ENCODE measurements at places on chromosomes 11 and 22.

- DNase-seq = no peak
Measured at GRCh38 chr11:27847496-27847895, 147.2 kb upstream of the BDNF start.

- no peak for DNase-seq
Measured at GRCh38 chr22:42353883-42354727, 78.1 kb downstream of the NFAM1 start.

DNA sequence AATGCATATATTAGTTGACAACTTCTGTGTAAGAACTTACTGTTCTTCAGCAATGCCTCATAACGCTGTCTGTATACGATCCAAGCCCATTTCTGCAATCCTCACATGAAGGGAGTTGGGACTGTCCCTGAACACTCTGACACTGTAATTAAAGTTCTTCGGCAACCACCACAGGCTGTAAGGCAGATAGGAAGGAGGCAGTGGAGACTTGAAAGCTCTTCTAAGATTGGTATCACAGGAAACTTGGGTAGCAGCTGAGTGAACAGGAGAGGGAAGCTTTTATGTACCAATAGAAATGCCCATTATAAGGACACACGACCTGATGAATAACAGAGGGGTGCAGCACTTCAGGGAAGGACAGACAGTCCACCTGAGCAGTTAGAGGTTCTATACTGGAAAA, 12.0 kb upstream of the GAB2 start:
- DNase-seq = no peak

- no peak for DNase-seq
Measured at GRCh38 chr22:48631288-48631863, 1196.3 kb downstream of the BRD1 start.

DNA sequence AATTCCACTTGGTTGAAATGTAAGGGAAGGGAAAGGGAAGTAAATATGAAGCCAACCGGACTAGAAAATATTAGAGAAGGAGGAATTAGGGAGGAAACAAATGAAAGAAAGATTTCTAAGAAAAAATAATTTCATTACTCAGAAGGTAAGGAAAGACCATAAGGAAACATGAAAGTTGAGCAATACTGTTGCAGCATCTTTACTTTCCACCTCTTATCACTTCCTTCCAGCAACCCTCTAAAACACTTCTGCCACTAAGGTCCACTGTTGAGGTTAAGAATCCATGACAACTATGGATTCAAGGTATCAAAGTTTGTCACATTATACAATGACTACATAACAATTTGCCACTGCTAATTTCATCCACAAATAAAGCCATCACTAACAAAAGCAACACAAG, 308.6 kb downstream of the DLG2 start:
- no peak for DNase-seq

DNA sequence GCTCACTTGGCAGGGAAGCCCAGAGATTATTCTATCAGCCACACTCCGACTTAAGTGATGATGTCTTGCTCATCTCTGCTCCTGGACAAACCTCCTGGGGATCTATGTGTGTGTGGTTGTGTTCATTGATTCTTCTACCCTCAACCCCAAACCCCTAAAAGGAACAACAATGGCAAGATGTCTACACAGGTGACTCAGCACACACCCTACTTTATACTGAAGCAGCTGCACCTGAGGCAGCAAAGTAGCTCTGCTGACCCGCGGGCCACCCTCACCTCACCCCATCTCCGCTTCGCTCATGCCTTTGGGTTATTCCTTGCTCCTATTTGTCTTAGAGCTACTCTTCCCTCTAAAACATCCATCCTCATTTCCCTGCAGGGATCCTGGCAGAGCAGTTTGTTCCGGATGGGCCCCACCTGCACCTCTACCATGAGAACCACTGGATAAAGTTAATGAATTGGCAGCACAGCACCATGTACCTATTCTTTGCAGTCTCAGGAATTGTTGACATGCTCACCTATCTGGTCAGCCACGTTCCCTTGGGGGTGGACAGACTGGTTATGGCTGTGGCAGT, 38.7 kb downstream of the TMEM45B start:
- no peak for DNase-seq

DNA sequence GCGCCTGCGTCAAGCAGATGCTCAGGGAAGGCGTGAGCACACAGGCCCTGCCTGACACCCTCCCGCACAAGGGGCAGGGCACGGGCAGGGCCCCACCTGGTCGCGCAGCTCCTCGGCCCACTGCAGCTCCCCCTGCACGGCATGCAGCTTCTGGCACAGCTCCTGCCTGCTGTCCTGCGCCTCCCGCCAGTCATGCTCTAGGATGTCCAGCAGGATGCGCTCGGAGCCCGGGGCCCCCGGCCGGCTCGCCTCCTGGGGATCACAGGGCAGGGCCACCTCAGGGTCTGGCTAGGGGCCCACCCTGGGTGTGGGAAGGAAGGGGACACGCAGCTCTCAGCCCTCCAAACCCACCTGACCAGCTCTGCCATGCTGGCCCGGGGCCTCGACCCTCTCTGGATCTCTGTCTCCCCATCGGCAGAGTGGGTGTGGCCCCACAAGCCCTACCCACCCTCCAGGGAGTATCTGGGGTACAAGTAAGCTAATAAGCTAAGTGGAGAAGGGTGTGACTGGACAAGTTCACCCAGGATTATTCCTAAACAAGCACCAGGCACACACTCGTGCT, 10.7 kb downstream of the CARD10 start:
- DNase-seq = no peak

DNA sequence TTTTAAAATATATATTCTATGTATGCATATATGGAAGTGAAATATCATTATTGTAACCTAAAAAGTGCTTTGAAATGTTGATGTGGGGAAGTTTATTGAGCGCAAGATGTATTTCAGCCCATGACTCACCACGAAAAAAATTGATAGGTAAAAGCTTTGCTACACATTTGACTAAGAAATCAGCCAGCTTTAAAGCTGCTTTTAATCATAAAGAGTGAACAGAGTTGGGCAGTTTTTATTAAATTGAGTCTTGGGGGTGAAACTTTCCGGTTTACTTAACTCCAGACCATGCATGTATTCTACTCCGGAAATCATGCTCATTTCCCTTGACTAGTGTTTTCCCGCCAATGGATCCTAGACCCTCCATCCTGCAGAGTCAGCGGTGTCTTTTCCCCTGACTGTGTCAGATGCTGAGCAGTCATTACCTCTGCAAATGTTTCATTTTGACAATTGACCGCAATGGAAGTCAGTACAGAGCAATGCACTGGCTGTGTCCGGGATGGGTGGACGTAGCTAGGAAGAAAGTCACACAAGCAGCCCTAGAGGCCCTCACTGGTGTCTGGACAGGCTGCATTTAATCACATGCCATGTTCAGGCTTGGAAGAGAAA, 47.2 kb upstream of the MPEG1 start:
- DNase-seq = no peak

GRCh38 chr22:43439368-43440103, 27.7 kb downstream of the MPPED1 start:
- DNase-seq = no peak

DNA sequence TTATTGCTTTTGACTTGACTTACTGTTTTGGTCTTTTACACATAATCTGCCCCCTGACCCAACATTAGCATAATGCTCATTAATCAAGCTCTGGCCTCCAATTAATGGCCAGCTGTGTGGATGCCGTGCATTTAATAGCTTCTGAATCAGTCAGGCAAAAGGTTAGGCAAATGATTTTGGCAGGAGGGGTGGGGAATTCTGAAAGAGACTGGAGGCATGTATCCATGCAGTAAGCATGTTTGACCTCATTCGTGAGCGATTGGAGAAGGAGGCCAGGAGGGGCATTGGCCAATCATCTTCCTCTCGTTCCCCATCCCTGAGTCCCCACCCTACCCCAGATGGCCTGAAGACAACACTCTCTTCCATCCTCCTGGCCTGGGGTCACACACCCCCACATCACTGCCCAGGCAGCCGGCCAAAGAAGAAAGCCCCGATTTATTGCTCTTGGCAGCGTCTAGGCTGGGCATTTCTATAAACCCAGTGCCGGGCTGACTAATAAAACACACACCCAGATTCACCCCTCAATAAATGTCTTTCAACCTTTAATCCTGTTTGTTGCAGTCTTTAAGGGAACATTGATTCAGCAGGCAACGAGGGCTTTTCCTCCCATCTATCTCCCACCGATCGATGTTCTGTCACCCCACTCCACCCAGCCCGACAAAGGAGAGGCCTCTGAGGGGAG, 150.0 kb downstream of the OPCML start:
- DNase-seq = no peak

- DNase-seq = no peak
Measured at GRCh38 chr11:128804481-128804880, 62.6 kb downstream of the KCNJ1 start.

- no peak for DNase-seq
Measured at GRCh38 chr11:96200243-96200642, 142.8 kb downstream of the MAML2 start.

GRCh38 chr22:41875531-41876270, 39.2 kb downstream of the SHISA8 start:
- DNase-seq = no peak

DNA sequence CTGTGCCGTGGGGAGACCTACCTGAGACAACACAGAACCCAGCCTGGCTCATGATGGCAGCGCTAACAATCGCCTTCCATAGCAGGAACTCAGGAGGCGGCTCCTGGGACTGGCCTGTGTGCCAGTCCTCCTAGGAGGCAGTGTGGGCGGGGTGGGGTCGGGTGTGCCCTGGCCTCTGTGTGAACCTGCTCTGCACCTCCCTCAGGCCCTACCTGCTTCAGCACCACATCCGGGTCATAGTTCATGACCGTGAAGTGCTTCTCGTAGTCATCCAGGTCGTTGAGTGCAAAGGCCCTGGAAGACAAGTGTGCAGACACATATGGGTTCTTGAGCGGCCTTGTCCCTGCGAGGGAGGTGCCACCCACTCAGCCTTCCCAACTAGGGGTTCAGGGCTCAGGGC, 15.3 kb downstream of the TTLL12 start:
- DNase-seq = no peak

- no peak for DNase-seq
Measured at GRCh38 chr11:84396521-84396920, 1110.4 kb upstream of the CCDC90B start.

DNA sequence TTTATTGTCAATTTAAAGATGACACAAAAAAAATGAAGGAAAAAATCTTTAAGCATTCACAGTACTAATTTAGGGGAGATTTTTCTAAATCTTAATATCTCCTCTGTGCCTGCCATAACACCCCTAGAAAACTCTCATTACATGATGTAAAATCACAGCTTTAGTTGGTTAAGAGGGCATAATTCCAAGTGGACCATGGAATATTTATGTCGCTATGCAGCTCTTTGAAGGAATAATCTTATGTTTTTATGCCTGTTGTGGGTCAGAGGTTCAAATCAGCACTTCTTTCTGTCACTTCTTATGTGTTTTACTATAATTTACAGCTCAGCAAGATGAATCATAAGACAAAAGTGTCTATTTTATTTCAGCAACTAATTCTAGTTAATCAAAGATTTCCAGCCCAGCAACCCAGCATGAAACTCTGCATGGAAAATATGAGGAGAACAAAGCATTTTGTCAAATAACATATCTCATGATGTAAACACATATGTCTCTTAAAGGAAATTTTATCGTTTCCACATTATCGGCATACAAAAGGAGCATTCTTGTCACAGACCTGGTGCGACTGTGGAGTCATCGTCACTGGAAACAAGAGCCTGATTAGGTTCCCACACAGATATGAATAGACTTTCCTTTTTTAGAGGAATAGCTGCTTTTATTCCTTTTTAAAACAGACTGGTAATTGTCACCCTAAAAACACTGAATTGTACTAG, 274.8 kb downstream of the SOX6 start:
- DNase-seq = no peak

DNA sequence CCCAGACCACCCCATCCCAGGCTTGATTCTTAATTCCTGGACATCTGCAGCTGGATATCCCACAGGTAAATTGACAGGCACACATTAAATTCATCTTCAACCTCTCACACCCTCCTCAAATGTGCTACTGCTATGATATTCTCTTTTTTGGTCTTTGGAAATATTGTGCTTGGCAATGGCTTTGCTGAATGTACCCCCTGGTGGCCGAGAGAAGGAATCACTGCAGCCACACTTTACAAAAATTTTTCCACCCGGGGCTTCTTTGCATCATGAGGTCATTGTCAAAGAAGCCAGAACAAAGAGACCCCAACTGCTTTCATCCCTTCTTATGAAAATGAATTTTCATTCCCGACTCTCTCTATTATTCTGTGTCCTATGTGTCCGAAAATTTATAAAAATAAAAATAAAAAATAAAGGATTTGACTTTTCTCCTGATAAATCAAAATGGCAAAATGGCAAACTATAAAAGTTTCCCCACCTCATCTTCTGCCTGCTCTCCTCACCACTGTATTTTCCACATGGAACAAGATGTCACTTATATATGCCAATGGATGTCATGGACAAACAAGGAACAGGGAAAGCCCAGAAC, 15.0 kb upstream of the CYB5R2 start:
- DNase-seq = no peak

DNA sequence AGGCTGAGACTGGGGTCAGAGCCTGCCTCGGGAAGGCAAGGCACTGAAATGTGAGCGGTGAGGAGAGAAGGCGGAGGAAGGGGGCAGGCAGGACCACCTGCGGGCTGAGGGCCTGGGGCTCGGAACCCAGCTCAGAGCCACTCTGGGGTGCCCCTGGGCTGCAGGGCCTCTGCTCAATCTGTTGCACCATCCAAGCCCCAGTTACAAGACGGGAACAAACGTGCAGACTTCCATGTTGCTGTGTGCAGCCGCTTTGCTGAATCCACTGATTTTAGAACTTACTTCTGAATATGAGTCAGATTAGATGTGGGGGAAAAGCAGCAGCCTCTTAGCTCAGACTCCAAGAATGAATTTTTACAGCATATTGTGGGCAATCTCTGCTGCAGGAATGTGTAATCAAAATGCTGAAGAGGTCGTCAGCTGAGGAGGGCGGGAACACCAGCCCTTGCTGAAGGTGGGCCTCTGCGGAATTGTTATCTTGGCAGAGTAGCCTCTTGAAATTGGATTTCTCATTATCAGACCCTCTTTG, 21.6 kb downstream of the PARVG start:
- DNase-seq = no peak

GRCh38 chr11:69664901-69665300, 10.3 kb downstream of the LTO1 start:
- DNase-seq = no peak

DNA sequence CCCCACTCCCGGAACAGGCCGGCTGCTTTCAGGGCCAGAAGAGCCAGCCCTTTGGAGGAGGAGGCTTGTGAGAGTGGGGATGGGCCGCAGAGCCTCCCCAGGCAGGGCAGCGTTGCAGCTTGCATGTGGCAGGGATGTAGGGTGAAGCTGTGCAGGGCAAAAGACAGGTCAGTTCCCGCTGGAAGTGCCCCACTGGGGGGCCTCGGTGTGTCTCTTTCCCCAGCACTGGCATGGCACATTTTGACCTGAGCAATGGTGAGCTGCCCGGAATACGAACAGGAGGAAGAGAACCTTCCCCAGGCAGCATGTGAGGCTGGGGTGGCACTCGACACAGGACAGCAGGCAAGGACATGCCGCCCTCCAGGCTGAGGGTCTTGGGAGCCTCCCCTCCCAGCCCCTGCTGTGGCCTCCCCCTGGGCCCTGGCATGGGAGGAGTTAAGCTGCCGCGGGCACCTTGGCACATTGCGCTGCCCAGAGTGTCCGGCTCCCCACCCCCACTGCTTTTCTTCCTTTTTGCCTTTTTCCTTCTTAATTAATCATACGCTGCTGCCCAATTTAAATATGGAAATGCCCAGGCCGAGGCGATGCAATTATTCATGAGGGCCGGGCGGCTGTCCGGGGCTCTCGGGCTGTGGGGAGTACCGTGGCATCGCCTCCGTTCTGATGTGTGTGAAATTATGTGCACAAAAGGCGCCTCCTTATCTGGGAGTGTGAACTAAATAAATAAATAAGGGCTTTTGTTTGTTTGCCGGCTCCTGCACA, 76.0 kb upstream of the WNT7B start:
- no peak for DNase-seq

GRCh38 chr22:41576877-41577276, 12.8 kb downstream of the PMM1 start:
- DNase-seq = no peak

Data from activated CD4-positive, CD25-positive, alpha-beta regulatory T cell (primary cell).